ENCODE measurements at places on chromosomes 11 and 22.

- no peak for DNase-seq
Measured at GRCh38 chr11:33290319-33290718, 33.1 kb downstream of the HIPK3 start.

- DNase-seq, result no peak
Measured at GRCh38 chr22:17888439-17888838, 114.2 kb upstream of the BID start.

DNA sequence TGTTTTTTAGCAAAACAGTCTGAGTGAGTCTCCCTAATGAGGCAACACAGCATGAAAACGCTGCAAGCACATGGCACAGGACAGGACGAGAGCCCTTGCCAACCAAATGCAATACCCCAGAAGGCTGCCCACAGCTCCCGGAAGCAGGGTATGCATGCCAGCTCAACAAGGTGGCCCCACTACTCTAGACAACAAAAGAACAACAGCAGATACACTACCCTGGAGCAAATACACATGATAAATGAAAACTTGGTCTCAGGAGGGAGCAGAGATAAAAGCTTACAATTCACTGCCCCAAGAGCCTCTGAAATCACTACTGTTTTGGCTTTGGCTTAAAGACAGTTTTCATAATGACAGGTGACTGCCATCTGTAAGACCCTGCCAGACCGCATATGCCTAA, 785.4 kb upstream of the API5 start:
- no peak for DNase-seq

- DNase-seq, result no peak
Measured at GRCh38 chr11:32310214-32310601, 125.1 kb downstream of the WT1 start.

DNA sequence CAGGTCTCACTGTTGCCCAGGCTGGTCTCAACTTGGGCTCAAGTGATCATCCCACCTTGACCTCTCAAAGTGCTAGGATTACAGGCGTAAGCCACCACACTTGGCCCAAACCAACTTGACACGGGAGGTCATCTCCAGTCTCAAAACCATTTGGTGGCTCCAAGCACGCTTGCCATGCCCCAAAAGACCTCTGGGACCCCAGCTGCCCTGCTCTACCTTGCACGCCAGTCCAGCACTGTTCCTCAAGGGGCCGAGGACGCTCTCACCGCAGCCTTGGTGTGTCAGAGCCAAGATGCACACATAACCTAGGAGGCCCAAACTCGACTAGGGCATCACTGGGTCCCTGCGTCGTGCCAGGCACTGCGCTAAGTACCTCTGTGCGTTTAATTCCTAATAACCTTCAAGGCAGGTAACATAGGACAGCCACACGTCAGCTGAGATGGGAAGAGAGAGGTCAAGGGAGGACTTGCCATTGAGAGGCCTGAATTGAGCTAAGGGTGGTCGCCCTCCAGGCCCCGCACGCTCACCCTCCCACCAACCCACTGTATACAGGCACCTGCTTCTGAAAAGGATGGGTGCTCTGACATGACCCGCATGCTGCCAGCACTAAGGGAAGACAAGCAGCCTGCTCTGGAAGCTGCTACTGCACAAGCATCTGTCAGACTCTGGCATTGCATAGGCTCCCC, 4.6 kb upstream of the GAS2L1 start:
- no peak for DNase-seq

DNA sequence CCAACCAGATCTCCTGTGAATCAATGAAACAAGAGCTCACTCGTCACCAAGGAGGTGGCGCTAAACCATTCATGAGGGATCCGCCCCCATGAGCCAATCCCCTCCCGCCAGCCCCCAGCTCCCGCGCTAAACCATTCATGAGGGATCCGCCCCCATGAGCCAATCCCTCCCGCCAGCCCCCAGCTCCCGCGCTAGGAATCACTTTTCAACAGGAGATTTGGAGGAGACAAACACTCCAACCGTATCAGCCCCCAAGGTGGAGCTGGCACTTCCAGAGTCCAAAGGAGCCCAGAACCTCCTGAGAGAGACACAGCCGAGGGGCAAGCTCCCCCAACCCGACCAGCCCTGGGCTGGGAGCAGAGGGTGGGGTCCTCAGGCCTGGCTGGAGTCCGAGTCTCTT, 40.9 kb upstream of the PRR5 start:
- DNase-seq, result no peak

DNA sequence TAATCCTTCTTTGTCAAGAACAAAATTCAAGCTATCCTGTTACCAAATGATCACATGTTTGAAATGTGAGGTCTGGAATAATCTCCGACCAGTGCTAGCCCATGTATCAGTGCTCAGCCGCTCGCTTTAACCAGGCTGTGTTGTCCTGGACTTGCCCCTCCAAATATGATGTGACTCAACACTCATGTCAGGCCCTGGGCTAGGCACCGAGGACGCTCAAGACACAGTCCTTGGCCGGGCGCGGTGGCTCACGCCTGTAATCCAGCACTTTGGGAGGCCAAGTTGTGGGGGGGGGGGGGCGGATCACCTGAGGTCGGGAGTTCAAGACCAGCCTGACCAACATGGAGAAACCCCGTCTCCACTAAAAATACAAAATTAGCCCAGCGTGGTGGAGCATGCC, 54.1 kb upstream of the WNT7B start:
- no peak for DNase-seq

DNA sequence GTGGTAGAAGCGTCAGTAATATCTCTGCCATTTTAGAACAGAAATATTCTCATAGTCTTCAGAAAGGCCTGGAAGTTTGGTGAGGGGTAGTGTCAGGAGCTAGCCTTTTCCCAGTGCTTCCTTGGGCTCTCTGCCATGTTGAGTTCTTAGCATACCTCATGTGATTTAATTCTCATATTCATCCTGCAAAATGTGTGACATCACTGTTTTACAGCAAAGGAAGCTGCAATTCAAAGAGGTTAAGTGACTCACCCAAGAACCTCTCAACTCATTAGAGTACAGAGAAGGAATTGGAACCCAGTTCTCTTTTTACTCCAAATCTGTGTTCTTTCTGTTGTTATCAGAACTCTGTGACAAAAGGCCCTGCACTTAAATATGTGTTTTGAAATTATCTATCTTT, 72.1 kb downstream of the RNF169 start:
- no peak for DNase-seq

- no peak for DNase-seq
Measured at GRCh38 chr11:85748455-85748891, 62.5 kb downstream of the SYTL2 start.

DNA sequence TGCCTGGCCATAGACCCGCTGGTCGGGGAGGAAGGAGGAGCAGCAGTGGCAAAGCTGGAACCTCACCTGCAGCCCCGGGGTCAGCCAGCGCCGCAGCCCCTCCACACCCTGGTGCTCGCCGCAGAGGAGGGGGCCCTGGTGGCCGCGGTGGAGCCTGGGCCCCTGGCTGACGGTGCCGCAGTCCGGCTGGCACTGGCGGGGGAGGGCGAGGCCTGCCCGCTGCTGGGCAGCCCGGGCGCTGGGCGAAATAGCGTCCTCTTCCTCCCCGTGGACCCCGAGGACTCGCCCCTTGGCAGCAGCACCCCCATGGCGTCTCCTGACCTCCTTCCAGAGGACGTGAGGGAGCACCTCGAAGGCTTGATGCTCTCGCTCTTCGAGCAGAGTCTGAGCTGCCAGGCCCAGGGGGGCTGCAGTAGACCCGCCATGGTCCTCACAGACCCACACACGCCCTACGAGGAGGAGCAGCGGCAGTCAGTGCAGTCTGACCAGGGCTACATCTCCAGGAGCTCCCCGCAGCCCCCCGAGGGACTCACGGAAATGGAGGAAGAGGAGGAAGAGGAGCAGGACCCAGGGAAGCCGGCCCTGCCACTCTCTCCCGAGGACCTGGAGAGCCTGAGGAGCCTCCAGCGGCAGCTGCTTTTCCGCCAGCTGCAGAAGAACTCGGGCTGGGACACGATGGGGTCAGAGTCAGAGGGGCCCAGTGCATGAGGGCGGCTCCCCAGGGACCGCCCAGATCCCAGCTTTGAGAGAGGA, 11.9 kb downstream of the TMEM121B start:
- DNase-seq, result no peak

DNA sequence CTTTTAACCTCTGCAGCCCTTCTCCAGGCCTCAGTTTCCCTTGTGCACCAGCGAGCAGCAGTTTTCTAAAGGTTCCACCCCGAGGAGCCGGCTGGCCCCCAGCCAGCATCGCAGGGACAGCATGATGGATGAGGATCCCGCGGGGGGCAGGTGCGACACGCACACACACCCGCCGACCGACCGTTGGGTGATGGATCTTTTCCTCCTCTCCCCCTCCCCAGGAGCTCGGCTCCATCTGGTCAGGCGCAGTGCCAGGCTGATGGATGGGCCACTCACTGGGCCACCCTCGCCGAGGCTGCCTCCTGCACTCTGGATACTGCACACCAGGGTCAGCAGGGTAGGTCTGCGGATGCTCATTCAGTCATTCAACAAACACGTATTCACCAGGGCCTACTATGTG, 12.8 kb upstream of the CABP7 start:
- peak; percentile 21 for DNase-seq

GRCh38 chr11:115521825-115522224, 17.6 kb upstream of the CADM1 start:
- peak; percentile 11 for DNase-seq

DNA sequence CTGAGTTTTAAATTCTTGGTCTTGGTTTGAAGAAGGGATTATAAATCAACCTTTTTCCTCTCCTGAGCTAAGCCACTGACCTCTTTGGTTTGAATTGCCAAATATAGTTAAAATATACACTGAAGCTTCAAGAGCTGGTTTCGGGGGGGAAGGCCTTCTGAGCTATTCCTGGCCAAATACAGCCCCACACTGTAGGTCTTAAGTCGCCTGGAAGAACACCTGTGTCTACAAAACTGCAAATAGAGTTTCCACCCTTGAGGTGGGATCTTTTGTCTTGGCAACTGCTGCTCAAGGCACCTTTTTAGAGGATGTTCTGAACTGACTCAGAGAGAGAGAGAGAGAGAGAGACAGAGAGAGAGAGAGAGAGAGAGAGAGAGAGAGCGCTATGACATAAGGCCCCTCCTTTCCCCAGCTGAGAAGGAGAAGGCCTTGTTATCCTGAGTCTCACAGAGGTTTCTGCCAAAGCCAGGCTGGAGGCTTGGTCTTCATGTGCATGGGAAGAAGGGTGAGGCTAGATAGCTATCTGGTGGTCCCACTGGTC, 5.5 kb downstream of the ADM start:
- no peak for DNase-seq

GRCh38 chr11:115008799-115009198, 330.5 kb downstream of the NXPE2 start:
- DNase-seq, result peak; percentile 70

DNA sequence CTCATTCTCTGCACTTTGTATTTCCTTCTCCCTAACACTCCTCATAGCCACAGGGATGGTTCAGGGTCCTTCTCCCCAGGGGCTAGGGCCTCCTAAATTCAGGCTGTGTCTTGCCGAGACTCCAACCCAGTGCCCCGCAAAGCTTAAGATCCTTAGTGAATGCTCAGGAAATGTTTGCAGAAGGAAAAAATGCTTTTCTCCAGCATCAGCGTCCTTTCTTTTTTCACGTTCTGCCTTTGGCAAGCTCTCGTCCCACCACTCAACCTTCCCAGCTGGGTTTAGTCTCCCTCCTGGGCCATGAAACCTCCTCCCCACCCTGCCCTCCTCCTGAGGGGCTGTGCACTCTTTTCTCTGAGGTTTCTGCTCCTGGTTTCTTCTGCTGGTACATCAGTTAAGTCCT, 503.8 kb upstream of the B3GAT1 start:
- no peak for DNase-seq

DNA sequence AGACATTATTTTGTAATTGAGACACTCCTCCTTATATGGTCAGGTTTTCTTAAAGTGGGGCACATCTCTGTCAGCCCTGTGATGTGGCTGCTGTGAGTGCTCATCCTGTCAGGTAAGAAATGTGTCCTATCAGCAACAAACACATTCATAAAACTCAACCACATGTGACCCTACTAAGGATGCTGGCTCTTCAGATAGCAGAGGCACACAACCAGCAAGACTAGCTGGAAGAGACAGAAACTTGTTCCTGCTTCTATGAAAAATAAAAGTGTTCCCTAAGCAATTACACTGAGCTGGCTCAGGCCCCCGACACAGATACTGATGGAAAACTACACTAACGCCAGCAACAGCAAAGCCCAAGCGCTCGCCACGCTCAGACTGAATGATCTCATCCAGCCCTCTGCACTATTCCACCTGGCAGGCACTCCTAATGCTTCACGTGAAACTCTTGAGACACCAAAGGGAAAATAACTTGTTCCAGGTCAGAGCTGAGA, 49.8 kb upstream of the CYP2D6 start:
- no peak for DNase-seq

GRCh38 chr11:2694495-2694894, 5.3 kb downstream of the KCNQ1OT1 start:
- DNase-seq, result no peak

GRCh38 chr11:104531075-104531474, 367.1 kb upstream of the PDGFD start:
- no peak for DNase-seq

GRCh38 chr11:17989306-17989705, 23.5 kb downstream of the SERGEF start:
- no peak for DNase-seq

DNA sequence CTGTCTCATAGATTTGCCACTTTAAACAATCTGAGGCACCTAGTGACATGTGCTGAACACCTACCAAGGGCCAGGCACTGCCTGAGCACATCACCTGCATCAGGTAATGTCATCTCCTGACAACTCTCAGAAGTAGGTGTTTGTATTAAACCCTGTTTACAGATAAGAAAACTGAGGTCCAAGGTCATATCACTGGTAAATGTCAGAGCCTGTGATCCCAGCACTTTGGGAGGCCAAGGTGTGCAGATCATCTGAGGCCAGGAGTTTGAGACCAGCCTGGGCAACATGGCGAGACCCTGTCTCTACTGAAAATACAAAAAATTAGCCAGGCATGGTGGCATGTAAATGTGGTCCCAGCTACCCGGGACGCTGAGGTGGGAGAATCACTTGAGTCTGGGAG, 39.1 kb upstream of the ACCSL start:
- no peak for DNase-seq

DNA sequence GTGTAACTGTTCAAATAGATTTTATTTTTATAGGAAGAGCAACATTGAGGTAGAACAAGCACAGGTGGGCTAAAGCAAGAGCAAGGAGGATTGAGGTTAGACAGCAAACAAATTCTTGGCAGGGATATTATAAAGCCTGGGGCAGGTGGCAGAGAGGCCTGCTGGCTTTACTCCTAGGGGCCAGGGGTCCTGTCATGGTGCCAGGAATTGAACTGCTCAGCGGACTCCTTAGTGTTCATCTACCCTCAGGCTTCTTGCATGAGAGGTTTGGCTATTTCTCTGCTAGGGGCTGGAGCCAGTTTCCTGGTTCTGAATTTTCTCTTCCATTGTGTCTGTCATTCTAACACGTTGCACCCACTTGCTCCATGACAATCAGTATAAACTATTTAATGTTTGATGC, 217.2 kb upstream of the NCAM1 start:
- no peak for DNase-seq
